ENCODE measurements at places on chromosomes 7 and 10.
A peak's percentile ranks its signal among the peaks of the same experiment; 100 is the strongest.

GRCh38 chr10:86197166-86197790, 169.3 kb downstream of the GRID1 start:
- DNase-seq: no peak

- DNase-seq: no peak
These were observed 5.1 kb downstream of the TLX1 start for GRCh38 chr10:101136007-101136707.

DNA sequence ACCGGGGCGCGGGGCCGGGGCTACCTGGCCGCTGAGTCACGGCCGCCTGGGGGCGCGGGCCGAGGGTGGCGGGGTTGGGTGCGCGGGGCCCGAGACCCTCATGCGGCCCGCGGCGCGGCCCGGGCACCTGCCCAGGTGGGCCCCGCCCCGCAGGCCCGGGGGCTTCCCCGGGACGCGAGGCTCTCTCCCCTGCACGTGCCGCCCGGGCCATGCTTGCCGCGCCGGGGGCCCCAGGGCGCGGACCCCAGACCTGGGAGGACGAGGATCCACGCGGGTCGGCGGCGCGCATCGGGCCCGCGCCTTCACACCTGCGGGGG, 402 bp downstream of the MAFK start:
- no peak for DNase-seq

- no peak for DNase-seq
These were observed 130.8 kb downstream of the CUL2 start for GRCh38 chr10:34959321-34959720.

DNA sequence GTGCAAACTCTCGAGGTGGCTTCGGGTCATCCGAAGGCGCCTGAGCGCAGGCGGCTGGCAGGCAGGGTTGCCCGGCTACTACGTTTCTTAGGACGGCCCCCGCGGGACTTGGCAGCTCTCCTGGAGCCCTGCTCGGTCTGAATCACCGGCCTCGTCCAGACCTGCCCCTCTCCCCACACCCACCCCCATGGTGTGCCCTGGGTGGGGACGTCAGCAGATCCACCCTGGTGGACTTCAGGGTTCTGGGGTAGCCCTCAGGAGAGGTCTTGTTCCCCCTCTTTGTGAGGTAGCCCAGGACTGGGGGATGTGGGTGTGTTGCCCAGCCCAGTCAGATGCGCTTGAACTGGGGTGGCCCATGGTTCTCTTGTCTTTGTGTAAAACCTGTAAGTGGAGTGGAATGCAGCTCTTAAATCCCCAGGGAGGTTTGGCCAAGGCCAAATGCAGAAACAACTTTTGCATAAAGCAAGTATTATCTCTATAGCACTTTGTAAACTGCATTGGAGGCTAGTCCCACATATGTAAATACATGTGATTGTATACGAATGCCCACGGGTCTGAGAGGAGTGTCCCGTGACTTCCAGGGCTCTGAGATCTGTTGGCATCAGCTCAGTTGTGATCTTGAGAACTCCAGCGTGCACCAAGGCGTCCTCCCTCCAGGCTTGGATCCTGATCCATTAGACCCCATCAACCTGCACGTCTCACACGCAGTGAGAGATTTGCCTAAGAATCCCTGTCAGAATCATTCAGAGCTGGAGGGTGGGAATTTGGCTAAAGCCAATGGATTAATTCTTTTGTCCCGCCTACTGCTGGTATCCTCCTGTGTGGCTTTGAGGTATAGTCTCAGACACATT, 1.8 kb downstream of the PFKFB3 start:
- peak; percentile 80 for DNase-seq

DNA sequence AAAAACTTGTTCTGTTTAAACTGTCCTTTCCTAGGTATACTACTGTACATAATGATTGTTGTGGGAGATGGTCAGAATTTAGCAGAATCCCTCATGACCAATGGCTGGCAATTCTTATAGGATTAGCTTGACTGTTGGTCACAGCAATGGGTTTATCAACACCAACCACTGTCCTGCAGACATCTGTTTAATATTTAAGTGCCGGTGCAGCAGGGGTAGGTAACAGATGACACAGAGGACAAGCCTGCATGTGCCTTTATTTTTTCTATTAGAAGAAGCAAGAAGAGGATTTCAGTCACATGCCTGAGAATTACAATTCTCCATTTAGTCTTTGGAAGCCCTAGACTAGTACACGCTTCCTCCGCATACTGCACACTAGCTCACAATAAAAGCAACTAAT, 48.4 kb downstream of the CCDC6 start:
- DNase-seq: no peak

DNA sequence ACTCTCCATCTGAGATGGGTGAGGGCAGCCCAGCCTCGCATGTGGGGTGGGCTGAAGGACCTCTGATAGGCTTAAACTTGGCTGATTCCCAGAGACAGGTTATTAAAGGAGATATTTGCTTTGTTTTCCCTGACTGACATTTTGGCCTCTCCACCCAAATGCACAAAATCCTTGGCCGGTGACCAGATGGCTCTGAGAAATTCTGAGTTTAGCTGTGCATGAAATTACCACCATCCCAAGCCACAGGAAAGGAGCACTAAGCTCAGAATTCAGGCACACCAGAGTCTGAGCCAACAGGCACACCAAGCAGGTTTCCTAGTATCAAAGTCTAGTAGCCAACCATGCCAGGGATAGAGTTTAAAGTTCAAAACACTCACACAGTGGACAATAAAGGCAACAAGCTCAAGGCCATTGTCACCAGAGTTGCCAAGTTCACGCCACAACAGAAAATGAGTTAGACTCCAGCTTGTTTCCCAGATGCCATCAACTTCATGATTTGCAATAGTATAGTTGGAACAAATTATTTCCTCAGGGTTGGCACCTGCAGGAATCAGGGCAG, 387.6 kb downstream of the KCNMA1 start:
- DNase-seq: no peak

DNA sequence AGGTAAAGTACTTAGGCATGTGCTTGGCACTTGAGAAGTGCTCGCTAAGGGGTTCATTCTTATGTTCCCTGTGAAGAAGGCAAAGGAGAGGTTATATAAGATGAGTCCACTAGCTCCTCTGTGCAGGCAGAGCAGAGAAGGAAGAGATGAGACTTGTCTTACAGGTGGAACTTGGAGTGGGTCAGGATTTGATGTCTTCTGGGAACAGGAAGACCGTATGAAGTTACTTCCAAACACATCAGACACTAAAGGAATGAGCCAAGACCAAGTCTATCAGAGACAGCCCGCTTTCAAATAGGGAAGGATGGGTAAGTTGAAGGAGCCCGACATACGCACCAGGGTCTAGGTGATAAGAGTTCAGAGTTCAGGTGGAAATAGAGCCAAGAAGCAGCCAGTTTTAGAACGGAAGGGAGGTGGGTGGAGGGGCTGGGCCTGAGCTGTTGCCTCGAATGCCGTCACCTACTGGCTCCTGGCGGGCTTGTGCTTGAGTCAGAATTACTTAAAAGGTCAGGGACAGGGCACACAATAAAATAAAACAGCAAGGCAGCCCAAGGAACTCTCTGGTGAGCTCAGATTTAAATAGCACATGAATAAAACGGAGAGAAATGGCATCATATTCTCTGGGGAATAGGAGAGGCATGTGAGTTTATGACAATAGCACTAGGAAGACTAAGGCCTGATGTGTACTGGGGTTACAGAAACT, 56.1 kb upstream of the GRB10 start:
- DNase-seq: peak; percentile 72

- peak; percentile 15 for DNase-seq
These were observed 34.9 kb upstream of the STEAP1 start for GRCh38 chr7:90119178-90119971.

GRCh38 chr7:65251851-65252620, 121.6 kb upstream of the ZNF92 start:
- peak; percentile 8 for DNase-seq

GRCh38 chr10:78390051-78390450, 356.4 kb downstream of the RPS24 start:
- no peak for DNase-seq

DNA sequence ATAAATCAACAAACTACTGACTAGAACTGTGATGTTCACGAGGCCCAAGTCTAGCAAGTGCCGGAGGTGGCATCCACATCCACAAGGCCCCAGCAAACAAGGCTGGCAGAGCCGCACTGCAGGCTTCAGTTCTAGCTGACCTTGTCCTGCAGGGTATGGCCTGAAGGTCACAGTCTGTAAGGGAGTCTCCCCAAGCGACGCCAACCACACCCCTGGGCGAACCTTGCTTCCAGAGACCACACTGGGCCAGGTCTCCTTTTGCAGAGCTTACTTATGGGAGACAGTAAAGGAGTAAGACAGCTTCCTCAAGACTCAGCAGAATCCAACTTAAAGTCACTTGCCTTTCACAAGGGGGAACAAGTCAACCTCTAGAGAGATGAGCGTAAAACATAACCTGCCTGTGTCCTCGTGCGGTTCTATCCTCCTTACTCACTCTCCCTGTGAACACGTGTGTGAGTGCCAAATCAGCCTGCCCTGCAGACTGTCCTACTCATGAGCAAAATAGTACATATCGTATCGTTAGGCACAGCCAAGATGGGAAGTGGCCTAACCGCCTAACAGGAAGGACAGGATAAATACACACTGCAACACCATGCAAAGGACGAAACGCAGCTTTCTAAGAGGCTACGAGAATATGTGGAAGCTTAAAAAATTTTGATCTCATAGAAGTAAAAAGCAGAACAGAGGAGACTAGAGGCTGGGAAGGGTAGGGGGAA, 22.7 kb downstream of the FAM53B start:
- no peak for DNase-seq

GRCh38 chr10:6082496-6083395, 6.1 kb upstream of the RBM17 start:
- DNase-seq: no peak

DNA sequence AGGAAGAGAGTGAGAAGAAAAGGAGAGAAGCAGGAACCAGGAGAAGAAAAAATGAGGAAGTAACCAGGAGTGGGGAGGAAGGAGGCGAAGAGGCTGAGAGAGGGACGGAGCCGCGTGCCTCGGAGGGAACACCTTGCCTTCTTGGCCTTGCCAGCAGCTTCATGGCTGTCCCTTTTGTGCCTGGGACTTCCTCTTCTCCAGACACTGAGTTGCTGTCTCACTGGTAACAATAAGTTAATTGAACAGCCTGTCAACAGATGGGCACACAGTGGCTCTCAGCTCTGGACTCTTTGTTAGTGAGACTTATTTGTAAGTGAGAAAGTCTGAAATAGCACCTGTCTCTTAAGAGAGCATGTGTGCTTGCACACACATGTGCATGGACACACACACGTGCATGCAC, 83.2 kb downstream of the GATA3 start:
- DNase-seq: no peak

GRCh38 chr10:1733720-1734119, 3.6 kb downstream of the ADARB2 start:
- DNase-seq: no peak

DNA sequence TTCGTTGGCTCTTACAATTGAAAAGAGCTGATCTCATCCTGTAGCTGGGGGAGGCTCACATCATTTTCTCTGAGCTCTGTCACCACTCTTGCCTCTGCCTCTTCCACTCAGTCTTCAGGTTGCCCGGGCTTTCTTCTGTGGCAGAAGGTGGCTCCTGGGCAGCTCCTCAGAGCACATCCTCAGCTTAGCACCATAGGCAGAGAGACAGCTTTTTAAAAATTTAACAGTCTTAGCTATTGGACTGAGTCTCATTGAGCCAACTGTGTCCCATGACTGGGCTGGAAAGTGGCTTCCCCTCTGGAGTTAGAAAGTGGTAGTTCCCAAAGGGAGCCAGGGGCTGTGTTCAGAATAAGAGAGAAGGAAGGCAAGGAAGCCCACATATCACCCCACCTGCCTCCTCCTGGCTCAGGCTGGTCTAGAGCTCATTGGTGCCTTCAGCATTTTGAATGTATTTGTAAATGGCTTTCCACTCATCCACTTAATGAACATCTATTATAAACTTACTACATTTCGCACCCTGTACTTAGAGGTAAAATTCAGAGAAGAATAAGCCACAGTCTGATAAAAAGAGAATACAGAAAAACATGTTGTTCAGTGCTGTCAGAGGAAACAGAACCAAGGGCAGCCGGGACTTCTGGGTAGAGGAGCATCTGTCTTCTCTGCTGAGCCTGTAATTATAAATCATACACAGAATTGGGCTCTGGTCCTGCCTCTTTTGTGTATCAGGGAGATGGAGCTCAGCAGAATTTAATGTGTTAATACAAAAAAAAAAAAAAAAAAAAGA, 119.3 kb downstream of the WDFY4 start:
- DNase-seq: no peak

DNA sequence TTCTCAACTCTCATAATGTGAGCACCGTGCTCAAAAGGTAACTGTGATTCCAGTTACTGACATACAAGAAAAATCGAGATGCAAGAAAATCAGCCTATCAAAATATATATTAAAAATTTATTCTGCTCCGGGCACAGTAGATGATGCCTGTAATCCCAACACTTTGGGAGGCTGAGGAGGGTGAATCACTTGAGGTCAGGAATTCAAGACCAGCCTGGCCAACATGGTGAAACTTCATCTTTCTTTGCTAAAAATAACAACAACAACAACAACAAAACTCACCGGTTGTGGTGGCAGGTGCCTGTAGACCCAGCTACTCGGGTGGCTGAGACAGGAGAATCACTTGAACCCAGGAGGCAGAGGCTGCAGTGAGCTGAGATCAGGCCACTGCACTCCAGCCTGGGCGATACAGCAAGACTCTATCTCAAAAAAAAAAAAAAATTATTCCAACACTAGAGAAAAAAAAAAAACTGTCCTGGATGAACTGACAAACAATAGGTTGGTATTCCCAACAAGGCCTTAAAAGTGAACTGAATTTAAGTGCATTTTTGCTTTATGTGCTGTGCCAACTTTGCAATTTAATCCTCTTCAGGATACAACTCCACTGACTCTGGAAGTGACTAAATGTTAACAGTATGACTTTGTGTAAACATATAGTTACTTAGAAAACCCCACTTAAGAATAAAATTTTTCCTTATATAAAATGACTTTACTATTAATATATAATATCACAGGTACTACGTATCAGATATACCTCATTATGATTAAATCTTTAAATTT, 51.1 kb downstream of the JMJD1C start:
- DNase-seq: peak; percentile 49

DNA sequence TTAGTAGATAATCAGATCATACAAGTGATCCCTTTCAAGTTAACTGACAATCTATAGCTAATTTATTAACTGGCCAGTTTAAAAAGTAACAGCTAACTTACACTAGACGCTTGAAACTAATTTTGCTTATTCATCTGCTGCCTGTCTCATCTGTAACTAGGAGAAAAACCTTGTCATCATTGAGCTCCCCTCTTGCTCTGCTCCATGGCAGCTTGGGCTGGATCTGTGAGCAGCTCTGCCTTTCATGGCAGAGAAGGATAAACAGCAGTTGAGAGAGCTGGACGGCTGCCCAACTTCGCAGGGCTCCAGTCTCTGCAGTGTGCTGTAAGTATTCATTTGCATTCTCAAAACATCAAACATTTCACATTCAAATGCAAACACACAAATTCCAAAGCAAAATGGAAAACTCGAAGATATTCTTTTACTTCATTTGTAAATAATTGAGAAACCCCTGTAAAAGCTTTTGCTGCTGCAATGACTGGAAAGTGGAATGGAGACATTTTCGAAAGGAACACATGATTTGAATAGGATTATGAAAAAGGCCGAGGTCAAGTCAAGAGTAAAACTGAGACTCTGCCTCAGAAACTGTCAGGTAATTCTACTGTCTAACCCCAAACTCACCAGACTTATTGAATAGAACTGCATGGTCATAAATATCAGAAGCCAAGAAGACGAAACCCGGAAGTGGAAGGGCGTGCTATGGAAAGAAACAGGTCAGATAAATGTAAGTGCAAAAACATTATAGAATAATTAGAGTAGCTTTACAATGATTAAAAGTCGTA, 17.6 kb downstream of the SLC35B4 start:
- no peak for DNase-seq
